ENCODE measurements at places on chromosomes 5 and 9.

DNA sequence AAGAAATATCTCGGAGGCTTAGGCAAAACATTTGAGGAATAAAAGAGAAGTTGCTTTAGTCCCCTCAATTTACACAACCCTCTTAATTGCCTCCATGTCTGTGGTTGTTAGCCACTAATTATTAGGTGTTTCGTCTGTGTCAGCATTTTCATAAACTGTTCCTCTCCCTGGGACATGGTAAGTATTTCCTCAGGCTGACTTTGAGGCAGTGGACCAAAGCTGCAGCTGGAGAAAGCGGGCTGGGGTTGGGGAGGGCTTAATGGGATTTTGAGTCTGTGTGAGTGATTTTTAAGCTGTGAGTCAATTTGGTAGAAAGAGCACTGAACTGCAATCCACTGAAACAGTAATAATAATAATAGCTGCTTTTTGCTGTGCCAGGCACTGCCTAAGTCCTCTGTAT is 13.0 kb upstream of the TTC1 start:
- DNase-seq: no peak

GRCh38 chr5:52051759-52052158 is 668.5 kb downstream of the ISL1 start:
- no peak for DNase-seq

- DNase-seq: no peak
Observed at GRCh38 chr9:6910032-6910431, 152.3 kb downstream of the KDM4C start.

DNA sequence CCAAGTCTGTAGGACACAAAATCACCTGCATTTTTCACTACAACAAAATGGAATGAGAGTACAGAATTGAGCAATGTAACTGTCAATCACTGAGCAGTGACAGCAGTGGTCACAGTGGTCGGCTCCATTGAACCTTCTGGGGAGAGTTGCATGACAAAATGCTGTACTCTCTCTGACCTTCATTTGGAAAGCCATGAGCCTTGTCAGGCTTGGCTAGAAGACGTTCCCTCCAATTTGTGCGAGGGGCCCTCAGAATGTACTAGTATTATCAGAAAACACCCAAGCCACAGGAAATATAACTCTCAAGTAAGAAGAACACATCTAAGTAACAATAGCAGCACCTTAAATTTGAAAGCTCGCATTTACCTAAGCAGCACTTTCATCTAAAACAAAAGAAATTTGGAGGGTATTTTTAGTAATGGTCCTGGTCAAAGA is 425.6 kb upstream of the MEF2C start:
- DNase-seq: no peak

Measured in NCI-H2107 (cell line).